ENCODE measurements at places on chromosomes 3 and 15. TPM values are rescaled to one million over a fixed set of nuclear protein-coding genes. Genes with fewer than 3 reads are reported as not detected.

GRCh38 chr3:119551598-119551997, 7.8 kb downstream of the CD80 start:
- DNase-seq: no peak

DNA sequence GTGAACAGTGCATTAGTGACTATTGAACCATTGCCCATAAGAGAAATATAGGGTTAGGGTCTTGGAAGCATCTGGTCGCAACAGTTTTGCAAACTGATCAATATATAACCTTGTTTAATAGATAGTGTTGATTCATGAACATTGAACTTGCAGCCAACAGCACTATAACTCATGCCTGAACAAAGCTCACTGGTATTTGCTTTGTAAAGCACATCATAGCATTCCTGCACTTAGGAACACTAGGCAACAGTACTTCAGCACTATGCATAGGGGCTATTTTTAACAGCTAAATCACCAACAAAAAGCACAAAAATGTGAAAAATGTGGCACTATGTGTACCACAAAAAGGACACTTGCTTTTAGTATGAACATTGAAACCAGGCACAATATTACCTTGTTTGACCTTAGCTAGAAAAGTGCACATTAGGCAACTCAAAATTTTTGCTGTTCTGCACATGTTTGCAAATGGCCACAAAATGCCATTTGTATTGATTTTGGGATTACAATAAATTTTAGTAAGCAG, 68.0 kb downstream of the OXNAD1 start:
- DNase-seq: no peak

DNA sequence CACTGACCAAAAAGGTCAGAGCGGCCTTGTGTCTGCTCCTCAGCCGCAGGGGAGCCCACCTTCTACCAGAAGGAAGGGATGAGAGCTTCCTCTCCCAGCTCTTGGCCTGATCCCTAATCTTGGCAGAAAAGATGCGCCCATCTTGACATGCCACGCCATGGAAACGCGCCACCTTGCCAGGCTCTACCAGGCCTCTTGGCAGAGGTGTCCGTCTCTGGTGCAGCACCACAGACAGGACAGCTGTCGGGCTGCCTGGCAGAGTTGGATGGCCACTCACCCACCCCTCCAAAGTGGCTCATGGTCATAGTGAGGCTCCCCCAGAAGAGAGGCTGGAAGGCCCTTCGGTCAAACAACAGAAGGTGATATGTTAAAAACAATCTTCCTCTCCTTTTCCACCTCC, 105.2 kb downstream of the LIPC start:
- DNase-seq: no peak

DNA sequence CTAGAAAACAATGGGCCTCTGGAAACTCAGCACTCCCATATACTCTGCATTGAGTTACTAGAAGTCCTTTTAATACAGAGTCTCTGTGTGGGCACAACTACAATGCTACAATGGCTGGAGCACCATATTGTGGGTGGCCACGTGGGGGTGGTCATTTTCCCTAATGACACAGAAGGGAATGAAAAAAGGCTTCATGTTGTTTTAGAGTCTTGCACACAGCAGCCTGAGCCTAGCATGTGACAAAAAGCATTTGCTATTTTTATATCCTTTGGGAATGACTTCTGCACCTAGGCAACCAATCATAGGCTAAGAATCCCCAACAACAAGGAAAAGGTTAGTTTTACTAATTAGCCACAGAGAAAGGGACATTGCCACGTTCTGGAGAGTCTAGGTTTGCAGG, 120.6 kb downstream of the PPM1L start:
- no peak for DNase-seq

- DNase-seq: no peak
Observed at GRCh38 chr3:133762539-133762938, 16.3 kb downstream of the TF start.

- DNase-seq: no peak
Observed at GRCh38 chr3:85790445-85791030, 831.7 kb downstream of the CADM2 start.

DNA sequence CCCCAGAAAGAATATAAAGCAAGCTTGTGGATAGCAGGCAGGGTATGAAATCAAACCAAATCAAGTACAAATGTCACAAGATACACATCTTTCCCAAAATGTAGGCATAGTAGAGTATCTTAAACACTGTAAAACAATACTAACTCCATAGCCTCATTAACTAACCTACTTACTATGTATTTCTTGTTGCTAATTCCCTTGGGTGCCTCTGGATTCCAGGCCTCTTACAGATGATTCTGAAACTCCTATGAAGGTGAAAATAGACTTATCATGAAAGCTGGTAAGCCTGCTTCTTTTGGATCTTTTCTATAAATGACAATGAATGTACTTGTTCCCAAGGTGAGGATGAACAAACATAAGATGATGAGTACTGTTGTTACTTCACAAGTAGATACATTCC, 93.8 kb downstream of the FRMD5 start:
- DNase-seq: no peak

DNA sequence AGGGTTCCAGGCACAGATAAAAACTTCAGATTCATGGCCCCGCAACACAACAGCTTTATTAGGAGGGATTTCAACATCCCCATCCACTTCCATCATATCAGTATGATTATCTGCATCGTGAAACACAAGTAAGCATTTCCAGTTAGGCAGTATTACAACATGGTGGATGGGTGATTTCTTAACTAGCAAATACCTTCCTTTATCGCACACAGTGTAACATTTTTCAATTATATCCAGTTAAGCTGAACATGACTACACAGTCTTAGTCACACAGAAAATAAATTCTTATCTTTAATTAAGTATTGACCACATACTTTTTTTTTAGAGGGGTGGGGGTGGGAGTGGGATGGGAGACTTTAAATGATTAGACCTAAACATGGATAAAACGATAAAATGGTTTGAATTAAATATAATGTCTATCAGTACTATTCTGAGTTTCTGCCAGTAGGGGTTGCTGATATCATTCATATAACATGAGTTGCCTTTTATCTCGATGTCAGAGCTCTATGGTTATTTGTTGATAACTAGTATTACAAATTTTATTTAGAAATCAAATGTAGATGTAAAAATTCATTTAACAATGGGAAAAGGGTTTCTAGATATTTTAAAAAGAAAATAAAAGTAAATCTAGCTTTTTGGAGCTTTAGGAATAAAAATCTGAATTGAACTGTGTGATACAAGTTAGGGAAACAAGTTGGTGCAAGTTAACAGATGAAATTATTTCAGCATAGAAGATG, 146.6 kb downstream of the TBL1XR1 start:
- DNase-seq: no peak

GRCh38 chr3:16369276-16369675, 104.3 kb downstream of the OXNAD1 start:
- DNase-seq: no peak

- no peak for DNase-seq
Observed at GRCh38 chr3:104887069-104887468, 479.6 kb upstream of the ALCAM start.

GALK2 gene
- total RNA-seq: 27.0 TPM

All from activated CD8-positive, alpha-beta memory T cell treated with anti-CD3 and anti-CD28 coated beads, Interleukin-2, amount 10 ng/mL, durations not matched to agents 7 days and 5 days (primary cell).